Stimulated activated CD8-positive, alpha-beta memory T cell treated with anti-CD3 and anti-CD28 coated beads, Interleukin-15, amount 100 ng/mL, for 4 hours (primary cell): ENCODE measurements at places on chromosomes 5 and 9.

DNA sequence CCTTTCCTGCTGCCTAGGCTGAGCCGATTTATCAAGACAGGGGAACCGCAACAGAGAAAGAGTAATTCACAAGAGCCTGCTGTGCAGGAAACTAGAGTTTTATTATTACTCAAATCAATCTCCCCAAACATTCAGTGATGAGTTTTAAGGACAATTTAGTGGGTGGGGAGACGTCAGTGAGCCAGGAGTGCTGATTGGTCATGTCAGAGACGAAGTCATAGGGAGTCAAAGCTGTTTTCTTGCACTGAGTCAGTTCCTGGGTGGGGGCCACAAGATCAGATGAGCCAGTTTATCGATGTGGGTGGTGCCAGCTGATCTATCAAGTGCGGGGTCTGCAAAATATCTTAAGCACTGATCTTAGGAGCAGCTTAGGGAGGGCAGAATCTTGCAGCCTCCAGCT is 19.0 kb downstream of the SNX24 start:
- DNase-seq: no peak

DNA sequence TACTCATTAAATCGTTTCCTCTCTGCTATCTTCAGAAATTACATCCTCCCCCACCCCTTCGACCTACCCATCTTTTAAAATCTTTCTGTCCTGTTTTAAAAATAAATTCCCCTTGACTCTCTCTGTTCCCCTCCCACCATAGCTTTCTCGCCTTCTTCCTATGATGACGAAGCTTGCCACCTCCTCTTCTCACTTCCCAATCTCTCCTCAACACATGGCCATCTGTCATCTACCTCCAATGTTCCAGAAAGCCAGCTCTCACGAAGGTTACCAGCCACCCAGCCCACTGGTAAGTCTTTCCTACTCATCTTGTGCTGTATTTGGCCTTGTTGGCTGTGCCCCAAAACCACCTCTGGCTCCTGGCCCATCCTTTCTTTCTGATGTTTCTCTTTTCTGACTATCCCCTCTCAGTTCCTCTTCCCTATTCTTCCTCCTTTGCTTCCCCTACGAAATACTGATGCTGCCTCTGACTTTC is 346.3 kb downstream of the ENC1 start:
- no peak for DNase-seq

DNA sequence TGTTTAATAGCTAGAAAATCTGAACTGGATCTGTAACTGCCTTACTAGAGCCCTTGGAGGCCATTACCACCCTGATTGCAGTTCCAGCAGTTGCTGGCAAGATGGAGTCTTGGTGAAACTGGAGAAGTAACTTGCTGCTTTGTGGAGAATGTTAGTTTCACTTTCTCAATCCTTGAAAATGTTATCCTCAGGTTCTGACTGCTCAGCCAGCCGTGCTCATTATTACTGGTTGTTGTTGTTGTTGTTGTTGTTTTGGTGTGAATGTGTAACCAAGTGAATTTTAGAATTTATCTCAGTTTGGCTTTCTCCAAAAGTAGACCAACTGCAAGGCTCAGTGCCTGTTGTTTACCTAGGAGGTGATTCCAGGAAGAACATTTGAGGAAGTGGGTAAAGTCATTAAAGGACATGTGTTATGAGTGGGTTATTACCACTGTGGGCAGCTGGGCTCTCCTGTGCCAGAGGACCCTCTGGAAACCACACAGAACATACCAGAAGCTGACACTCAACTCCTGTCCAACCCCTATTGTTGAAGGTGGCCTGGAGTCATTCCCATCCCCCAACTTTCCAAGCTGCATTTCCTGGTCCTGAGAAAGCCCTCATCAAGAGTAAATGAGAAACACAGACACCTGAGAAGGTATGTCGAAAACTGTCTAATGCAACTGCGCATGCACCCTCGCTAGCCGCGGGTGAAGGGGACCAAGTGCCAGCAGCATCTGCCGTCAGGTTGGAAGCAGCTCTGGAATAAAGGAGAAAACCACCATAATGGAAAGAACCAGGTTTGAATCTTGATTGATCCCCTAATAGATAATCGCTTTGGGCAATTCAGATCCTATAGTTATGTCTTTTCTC is 111.6 kb downstream of the CMYA5 start:
- no peak for DNase-seq

GRCh38 chr5:149679876-149680809 is 50.0 kb upstream of the PPARGC1B start:
- no peak for DNase-seq

DNA sequence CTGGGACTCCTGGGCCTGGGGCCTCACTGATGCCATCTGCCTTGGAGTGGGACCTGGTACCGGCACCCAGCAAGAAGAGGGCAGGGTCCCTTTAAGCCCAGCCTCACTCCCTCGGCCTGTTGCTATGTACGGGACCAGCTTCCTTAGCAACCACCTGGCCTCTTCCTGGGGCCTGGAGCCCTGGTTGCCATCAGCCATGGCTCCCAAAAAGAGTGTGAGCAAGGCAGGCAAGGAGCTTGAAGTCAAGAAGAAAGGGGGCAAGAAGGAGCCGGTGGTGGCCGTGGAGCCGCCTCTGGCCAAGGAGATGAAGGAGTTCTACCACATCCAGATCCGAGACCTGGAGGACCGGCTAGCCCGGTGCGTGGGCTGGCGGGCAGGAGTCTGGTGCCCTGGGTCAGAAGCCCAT is at the start of gene CFAP157:
CFAP157 (plus strand) TSS at position 153 of the 406 bp plus-strand sequence; CDS start at position 197, 44 bp downstream.
- DNase-seq: no peak
